ENCODE measurements at places on chromosomes 3 and 15.

- no peak for DNase-seq
Observed at GRCh38 chr3:127754411-127755304, 67.7 kb downstream of the MGLL start.

GRCh38 chr3:150177673-150178381, 207.1 kb upstream of the PFN2 start:
- DNase-seq, result no peak

- no peak for DNase-seq
Observed at GRCh38 chr3:22939349-22939748, 263.8 kb upstream of the UBE2E2 start.

- DNase-seq, result no peak
Observed at GRCh38 chr15:93362821-93363220, 273.8 kb upstream of the RGMA start.

- no peak for DNase-seq
Observed at GRCh38 chr3:182501856-182502255, 291.4 kb upstream of the ATP11B start.

GRCh38 chr15:33934921-33935320, 33.4 kb upstream of the CHRM5 start:
- no peak for DNase-seq

- no peak for DNase-seq
Observed at GRCh38 chr3:13164893-13165492, 91.8 kb upstream of the IQSEC1 start.

DNA sequence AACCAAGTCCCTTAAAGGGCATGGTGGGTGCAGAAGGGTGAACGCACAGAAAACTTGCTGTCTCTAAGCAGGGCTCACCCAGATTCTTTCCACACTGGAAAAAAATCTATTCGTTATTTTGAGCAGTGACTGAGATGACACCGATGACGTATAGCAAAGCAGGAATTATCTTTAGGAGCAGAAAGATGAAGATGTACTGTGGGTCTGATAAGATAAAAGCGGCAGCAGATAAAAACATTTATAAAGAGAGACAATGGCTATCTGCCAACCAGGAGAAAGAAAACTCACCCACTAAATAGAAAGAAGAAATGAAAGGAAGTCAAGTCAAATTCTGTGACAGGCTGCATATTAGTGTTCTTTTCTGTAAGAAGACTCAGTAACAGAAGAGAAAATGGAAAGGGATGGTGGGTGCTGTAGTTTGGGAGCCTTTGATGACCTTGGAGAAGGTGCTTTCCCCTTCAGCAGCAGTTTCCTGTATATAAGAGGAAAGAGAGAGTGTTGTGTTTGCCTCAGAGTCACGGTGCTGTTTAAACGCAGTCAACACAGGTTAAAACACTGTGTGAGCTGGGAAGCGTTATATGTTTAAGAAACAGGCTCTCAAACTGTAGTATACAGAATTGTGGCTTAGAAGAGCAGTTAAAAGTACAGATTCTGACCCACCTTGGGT, 111.6 kb downstream of the AQP9 start:
- no peak for DNase-seq

GRCh38 chr15:47744496-47744895, 27.2 kb downstream of the SEMA6D start:
- DNase-seq, result no peak

- DNase-seq, result no peak
Observed at GRCh38 chr3:152113992-152114651, 154.6 kb upstream of the MBNL1 start.

GRCh38 chr3:52253314-52254304, 8.1 kb downstream of the PPM1M start:
- peak; percentile 58 for DNase-seq

GRCh38 chr15:31262143-31262530, 64.5 kb upstream of the KLF13 start:
- peak; percentile 36 for DNase-seq

GRCh38 chr15:66684136-66684681, 17.8 kb upstream of the SMAD6 start:
- no peak for DNase-seq

- no peak for DNase-seq
Observed at GRCh38 chr15:28995705-28996104, 109.9 kb downstream of the APBA2 start.

DNA sequence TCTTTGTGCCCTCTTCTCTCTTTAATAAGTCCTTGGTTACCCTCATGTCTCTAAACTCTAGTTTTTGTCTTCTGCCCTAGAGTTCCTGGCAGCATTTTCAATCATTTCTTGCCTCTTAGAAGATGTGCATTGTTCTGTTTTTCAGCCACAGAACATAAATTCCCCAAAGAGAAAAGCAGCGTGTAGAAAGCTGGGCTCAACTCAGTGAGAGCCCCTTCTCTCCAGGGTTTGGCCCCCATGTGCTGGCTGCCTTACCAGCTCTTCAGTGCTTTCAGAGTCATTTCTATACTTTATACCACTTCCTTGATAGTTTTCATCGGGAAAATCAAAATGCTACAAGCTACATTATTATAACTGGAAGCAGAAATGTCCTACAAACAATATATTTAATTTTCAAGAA, 369.1 kb upstream of the GRM7 start:
- DNase-seq, result no peak

DNA sequence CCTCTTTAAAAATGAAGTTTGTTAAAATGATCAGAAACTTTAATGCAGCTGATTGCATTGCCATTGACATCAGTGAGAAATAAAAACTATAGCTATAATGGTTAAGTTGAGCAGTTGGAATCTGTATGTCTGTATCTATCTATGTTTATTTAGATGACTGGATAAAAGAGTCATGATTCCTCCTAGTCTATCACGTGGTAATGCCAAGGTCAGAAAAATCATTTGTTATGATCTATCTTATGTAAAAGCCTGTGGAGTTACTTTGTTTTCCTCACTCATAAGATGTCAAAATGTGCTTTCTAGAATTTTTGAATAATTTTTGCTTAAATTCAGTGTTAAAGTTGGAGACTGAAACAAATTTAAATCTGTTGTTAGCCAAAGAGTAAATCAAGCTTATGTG, 63.3 kb downstream of the MBNL1 start:
- DNase-seq, result no peak

DNA sequence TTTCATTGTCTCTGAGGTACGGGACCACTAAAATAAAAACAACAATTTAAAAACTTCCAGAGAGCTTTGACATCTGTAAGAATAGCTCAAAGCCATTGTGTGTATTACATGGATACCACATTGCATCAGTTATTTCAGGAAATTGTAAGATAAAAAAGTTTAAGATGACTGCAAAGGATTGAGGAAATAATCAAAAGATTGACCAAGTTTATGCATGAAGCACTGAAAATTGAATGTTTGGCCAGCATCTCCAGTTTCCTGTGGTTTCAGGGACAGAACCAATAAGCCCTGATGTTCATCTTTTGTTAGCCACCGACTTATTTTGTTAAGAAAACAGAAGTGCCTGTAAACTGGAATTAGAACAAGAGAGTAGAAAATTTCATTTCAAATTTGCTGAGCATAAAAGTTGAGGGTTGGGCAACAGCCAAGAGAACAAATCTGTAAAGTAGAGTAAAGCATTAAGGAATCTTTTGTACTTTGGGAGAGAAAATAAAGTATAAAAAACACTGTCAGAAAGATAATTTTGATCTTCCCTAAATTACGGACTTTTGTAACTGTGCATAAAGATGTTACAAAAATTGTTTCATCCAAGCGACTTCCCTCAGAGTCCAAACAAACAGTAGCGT, 211.5 kb upstream of the P2RY1 start:
- DNase-seq, result no peak

DNA sequence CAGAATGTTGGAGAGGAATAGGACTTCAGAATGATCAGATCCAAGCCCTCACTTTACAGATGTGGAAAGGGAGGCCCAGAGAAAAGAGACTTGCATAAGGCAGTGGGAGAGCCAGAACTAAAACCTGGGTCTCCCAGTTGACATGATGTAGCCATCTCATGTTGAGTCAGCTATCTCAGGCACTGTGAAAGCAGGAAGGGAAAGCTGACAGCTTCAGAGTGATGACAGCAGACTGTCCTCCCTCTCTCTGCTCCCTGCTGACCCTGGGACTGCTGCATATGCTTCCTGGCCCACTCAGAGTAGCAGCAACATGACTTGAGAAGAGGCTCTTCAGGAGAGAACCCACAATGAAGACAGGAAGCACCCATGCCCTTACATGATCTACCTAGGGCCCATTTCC, 14.7 kb downstream of the FHIT start:
- DNase-seq, result no peak

DNA sequence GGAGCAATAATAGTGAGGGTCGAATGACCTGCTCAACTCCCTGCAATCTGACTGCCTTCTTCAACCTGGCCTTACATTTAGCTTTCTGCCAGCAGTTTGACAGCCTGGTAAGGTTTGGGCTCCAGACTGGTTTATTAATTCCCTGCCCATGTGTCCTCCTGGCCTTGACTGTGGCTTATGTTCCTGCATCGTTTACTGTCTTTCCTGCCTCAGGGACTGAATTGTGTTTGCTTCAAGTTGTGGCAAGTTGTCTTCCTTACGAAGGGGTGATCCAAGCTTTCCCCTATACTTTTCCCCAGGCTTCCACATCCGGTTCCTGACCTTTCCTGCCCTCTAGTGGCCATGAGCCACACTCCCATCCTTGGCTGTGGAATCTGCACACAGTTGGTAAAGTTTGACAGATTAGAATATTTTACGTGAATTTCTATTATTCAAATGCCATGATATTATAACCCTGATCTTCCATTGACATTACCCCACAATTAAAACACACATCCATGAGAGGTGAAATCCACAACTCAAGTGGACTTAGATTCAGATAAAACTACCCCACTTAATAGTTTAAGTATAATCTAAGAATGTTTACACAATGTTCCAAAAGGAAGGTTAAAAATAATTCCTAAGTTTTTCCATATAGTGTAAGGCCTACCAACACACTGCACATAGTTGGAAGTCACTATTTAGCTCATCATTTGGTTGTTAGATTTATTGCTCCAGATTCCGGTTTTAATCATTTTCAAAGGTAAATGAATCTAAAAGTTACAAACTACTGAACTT, 95.7 kb downstream of the NEDD4 start:
- DNase-seq, result no peak

GRCh38 chr3:52182691-52183090, 15.3 kb upstream of the ALAS1 start:
- no peak for DNase-seq

GRCh38 chr3:78101384-78101783, 1061.5 kb downstream of the ROBO2 start:
- no peak for DNase-seq

DNA sequence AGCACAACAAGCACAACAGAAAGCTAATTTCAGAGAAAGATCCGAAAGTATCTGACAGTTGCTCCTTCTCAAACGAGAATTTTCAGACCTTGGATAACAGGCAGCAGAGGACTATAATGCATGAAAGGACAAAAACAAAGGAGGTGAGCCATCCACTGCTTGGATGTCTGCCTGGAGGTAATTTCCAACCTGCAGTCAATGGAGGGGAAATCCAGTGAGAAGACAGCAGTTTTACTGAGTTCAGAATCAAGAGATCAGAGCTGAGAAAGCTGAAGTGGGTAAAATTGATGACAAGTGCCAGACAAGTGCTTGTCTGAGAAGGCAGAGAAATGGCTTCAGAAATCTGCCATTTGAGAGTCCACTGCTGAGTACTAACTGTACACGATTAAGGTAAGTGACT, 22.1 kb downstream of the UBE3A start:
- DNase-seq, result no peak

GRCh38 chr15:74334127-74334526, 33.3 kb downstream of the CYP11A1 start:
- peak; percentile 27 for DNase-seq

DNA sequence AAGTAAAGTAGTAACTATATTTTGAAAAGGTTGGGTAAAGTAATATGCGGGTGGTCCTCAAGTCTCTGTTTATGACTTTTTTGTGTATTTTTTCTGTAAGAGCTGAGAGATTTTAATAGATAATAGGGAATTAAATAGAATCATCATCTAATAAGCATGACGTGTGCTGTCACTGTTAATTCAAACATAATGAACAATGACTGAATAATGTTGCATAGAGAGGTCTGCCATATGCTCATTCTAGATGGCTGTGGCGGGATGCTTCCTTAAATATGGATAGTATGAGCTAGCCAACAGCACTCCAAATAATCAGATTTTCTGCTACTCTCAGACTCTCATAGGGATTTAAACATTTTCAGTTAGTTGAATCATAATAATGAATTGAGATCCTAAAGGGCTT, 302.8 kb upstream of the RBMS3 start:
- DNase-seq, result no peak

DNA sequence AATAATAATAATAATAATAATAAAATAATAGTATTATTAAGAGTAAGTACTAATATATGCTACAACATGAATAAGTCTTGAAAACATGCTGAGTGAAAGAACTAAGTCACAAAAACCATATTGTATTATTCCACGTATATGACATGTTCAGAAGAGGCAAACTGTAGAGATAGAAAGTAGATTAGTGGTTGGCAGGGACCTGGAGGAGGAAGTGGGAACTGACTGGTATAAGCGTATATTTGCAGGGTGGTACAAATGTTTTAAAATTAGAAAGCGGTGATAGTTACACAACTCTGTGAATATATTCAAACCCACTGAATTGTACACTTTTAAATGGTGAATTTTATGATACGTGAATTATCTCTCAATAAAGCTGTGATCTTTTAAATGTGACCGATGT, 32.8 kb downstream of the LRRK1 start:
- no peak for DNase-seq

DNA sequence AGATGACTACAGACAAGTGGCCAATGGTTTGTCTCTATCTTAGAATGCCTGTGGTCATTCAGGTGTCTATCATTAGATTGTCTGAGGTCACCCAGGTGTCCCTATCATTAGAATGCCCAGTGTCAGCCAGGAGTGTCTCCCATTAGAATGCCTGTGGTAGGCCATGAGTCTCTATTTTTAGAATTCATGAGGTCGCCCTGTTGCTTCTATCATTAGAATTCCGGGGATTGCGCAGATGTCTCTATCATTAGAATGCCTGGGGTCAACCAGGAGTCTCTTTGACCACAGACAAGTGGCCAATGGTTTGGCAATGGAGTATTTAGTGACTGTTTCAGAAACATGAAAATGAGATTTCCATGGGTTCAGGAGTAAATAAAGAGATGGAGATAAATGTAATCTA, 7.6 kb downstream of the RTP2 start:
- no peak for DNase-seq

DNA sequence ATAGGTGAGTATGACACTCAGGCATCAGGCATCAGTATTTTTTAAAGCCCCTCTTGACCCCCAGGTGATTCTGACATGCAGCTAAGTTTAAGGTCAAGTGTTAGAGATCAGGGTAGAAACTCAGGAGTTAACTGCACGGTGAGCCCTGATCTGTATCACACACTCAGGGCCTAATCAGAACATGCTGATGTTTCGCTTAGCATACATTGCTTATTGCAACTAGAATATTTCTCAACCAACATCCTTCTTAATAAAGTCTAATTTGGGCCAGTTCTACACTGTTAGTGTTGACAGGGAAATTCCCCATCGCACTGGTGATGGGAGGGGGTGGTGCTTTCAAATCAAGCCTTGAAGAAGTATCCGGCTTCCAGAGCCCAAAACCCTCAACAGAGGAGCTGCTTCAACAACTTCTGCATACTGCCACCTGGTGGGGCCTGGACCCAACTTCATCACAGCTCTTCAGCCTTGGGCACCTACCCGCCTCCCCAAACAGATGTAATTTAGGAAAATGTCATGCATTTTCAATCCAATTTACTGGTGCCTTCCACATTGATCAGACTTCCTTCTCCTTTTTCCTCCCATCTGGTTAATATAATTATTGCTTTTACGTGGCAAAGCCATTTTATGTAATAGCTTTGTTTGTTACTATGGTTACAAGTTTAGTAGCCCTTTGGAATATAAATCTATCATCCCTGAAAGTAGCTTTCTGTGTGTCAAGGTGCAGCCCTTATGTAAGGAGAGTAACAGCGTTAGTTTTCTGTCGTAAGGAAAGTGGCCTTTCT, 312.2 kb downstream of the RORA start:
- DNase-seq, result no peak

GRCh38 chr15:25433118-25433865, 5.5 kb downstream of the UBE3A start:
- DNase-seq, result no peak

Measured in chondrocyte (in vitro differentiated cells).